Renal pelvis (tissue), 12 donors: ENCODE measurements at places on chromosomes 7 and 10. TPM values are rescaled to one million over a fixed set of nuclear protein-coding genes. Genes with fewer than 3 reads are reported as not detected.

Gene CTBP2
- polyA plus RNA-seq: 91.1 TPM

Gene DDC
- 64.9 TPM for polyA plus RNA-seq

Gene RPEL1
- 0.21 TPM for polyA plus RNA-seq

Gene CYP3A7
- 0.53 TPM for polyA plus RNA-seq

Gene DLD
- polyA plus RNA-seq: 109 TPM

Gene AKR1C4
- not detected for polyA plus RNA-seq

Gene CACNB2
- 4.9 TPM for polyA plus RNA-seq
